ENCODE measurements at places on chromosomes 1 and 21. TPM values are rescaled to one million over a fixed set of nuclear protein-coding genes. Genes with fewer than 3 reads are reported as not detected.

The ABCB10 gene
- total RNA-seq, result 19.8 TPM

GRCh38 chr1:99456536-99456935, 189.4 kb upstream of the PALMD start:
- no peak for DNase-seq

DNA sequence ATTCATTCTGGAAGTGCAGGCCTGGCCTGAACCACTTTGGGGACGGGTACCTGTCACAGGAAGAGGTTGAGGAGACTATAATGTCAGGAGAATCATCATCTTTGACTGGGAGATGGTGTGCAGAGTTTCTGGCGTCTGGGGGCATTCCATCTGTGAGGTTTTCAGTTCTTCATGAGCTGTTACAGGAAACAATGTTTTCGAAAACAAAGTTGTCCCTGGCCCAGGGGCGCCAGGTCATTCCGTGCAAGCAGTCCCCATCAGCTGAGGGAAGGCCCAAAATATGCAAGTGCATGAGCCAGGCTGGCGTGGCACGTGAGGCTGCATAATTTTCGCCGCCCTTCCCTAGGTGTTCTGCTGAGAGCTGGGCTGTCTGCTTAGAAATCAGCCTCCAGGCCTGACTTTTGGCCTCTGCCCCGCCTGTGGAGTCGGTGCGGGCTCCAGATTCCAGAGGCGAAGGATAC, 68.4 kb upstream of the ATP5PO start:
- peak; percentile 39 for DNase-seq

GRCh38 chr1:20962576-20963258, 175.6 kb upstream of the HP1BP3 start:
- no peak for DNase-seq

DNA sequence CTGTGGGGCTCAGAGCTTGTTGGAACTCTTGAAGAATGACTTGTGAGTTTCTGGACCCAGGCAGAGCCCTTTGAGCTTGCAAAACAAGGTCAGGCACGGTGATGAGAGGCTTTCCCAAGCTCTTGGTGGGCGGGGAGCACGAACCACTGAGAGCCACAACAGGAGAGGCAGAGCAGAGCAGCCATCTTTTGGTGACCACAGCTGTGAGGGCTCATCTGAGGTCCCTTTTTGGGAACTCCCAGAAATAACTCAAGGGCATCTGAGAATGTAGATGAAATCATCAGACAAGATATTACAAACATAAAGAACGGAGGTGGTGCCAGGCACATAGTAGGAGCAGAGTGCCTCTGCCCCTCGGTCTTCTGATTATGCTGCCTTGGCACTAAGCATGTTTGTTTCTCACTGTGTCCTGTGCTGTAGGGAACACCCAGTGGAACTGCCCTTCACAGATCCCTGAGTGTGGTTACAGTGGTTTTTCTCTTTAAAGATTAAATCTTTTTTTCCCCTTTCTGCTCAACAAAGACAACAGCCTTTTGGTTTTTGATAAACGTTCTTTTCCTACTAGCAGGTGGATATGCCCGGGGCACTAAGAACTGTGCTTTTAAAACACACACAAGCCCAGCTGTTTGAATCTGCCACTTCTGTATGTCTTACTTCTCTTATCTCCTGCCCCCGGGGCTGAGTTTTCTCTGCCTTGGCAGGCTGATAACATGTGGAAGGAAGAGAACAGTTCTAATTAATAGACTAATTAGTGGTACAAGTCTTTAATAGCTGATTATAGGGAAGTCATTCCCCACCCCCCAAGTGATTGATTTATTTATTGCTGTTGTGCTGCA, 37.7 kb downstream of the CD34 start:
- DNase-seq, result no peak
